Ovary (tissue), 10 donors: ENCODE measurements at places on chromosomes 12 and 14. TPM values are rescaled to one million over a fixed set of nuclear protein-coding genes. Genes with fewer than 3 reads are reported as not detected.

GRCh38 chr12:69406217-69406616, 46.7 kb downstream of the YEATS4 start:
- H3K4me1 ChIP-seq: no peaks in the 10 kb centered on the region
- no peak overlapping the region for H3K4me3 ChIP-seq
- H3K27ac ChIP-seq: no peak overlapping the region
- H3K36me3 ChIP-seq: no peaks in the 10 kb centered on the region
- DNase-seq: no peak

- no peaks in the 10 kb centered on the region for H3K27me3 ChIP-seq
- H3K4me1 ChIP-seq: no peaks in the 10 kb centered on the region
- no peak overlapping the region for H3K27ac ChIP-seq
- no peak for DNase-seq
- H3K36me3 ChIP-seq: no peaks in the 10 kb centered on the region
Measured at GRCh38 chr14:29035134-29035533, 268.5 kb downstream of the FOXG1 start.

The MYRFL gene
- total RNA-seq: not detected

The FOXG1 gene
- 0.22 TPM for total RNA-seq

The HELB gene
- 5.1 TPM for total RNA-seq

The KRT71 gene
- total RNA-seq: not detected
